ENCODE measurements at places on chromosomes 6 and 20.

DNA sequence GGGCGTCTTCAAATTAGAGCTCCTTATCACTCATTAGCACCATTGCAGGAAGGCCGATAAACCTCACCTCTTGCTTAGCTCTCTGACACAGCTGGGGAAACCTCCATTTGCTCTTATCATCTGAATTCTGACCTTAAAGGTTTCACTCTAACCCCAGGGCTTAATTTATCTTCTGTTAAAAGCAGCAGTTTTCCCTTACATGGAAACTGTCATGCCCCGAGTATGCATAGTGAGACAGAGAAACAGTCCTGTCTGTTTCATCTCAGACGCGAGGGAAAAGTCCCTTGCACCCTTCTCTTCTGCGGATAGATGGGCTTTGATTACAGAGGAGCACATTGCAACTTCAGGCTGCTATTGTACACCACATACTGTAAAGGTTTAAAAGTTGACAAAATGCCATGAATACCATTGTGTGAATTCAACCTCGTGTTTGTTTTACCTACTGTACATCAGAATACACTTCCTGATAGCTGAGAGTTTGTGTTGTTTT, 191.5 kb upstream of the BMP2 start:
- no peak for DNase-seq

DNA sequence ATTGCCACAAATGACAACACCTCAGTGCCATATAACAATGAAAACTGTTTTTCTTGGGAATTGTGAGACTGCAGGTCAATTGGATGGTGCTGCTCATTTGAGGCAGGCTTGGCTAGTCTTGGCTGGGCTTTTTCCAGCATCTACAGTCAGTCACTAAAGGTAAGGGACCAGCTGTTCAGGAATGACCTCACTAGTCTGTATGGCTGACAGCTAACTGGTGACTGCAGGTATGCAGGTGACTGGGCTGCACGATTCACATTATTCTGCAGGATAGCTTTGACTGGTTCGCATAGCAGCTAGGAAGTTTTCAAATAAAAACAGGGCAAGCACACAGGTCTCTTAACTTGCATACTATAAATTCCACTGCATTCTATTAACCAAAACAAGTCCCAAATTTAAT, 22.1 kb upstream of the HMGCLL1 start:
- no peak for DNase-seq

DNA sequence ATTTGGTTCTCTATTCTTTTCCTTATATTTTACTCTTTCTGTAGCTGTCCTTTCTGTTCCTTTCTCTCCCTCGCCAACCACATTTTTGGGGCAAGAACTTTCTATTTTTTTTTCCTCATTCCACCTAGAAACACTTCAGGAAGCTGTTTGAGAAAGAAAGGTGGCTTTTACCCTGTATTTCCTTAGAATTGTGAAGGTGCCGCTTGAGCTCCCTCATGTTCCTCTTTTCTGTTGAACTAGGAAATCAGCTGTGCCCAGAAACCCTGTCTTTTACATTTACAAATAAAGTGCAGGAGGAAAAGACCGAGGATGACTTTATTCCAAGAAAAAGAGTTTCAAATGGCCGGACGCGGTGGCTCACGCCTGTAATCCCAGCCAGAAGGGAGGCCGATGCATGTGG, 38.2 kb downstream of the OR2B2 start:
- no peak for DNase-seq

DNA sequence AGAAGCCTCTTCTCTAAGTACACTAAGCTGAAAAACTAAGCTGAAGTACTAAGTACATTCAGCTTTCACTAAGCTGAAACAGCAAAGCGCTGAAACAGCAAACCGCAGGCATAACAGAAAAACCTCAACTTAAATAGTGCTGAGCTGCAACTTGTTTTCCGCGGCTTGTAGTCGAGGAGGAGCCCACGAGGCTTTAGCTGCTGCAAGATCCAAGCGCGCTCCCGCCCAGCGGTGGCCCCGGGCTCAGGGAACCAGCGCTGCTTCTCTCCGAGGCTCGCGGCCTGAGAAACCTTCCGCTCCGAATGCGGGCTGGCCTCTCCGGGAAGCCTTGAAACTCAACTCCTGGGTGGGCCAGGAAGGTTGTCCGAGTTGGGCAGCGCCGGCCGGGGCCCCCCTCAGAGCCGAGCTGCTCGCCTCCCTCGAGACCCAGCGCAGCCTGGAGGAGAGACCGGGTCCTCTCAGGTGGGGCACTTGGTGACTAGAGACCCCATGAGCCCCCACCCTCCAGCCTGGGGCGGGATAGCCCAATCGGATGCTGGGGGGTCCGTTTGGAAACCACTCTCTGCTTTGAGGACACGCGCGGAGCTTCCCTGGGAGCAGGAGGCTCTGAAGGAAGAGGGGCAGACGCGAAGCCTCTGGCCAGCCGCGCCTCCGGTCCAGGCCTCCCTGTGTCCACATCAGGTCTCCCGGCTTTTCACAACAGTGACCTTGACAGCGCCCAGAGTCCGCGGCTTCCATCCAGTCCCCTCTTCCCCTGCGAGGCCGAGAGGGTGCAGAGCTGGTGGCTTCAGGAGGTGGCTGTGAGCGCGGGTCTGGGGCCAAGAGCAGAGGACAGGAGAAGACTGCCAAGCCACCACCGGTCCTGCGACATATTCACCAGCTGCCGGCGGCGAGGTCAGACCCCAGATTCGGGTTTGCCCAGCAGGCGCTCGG, 38.1 kb upstream of the HLA-E start:
- DNase-seq, result peak; percentile 90

DNA sequence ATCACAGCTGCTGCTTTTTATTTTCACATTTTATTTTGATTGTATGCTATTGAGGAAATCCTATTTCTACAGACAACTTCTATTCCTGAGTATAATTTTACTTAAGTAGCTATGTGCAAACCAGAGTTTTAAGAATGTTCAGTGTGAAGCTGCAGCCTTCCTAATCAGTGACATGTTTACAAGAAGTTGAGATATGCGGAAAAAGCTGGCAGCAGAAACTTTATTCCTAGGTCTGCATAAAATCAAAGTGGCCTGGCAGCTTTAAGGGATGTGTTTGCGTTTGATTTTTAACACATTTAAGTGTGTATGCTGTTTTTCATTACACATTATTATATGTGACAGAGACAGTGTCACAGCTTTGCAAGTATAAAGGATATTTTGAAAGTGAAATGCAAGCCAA, 26.3 kb downstream of the MAPK14 start:
- DNase-seq, result no peak

DNA sequence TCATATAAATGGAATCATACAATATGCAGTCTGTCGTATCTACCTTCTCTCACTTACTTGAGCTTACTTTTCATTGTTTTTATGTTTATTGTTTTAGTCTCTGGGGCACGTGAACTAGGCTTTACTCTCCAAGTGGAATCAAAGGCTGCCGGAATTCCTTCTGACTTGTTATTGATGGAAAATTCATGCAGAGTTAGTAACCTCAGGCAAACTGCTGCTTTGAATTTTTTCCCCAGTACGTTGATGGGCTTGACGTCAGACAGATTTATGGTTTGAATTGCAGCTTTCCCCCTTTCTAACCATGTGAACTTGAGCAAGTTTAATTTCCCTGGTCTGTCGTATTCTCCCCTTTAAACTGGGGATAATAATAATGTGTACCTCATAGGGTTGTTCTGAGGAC, 68.6 kb downstream of the ZDHHC14 start:
- DNase-seq, result no peak

DNA sequence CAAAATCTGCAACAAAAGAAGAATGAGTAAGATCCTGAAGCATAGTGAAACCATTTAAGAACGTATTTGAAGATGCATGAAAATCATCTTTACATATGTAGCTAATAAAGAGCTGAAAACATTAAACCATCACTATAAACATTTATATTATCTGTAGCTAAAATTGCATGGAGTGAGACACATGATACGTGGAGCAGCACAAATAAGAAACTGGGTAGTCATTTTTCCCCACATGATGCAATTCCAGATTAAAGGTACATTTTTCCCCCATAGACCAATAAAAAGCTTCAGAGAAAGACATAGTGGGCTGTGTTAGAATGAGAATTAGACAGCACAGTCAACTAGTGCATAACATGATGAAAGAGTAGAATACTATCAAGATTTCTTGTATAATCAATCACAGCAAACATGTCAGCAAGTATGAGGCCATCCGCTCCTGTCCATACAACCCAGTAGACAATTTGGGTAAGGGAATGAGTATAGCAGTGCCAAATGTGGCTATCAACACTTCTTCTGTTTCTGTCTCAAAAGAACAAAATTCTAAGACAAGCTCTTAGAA, 67.0 kb downstream of the RSPO3 start:
- DNase-seq, result no peak

DNA sequence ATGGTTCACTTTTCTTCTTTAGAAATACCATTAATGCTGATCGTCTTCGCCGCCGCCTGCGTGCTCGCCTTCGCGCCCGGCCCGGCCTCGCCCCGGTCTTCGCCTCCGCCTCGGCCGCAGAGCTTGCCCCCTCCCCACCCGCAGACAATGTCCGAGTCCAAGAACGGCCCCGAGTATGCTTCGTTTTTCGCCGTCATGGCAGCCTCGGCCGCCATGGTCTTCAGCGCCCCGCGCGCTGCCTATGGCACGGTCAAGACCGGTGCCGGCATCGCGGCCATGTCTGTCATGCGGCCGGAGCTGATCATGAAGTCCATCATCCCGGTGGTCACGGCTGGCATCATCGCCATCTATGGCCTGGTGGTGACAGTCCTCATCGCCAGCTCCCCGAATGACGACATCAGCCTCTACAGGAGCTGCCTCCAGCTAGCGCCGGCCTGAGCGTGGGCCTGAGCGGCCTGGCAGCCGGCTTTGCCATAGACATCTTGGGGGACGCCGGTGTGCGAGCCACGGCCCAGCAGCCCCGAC, 4.8 kb upstream of the PRPH2 start:
- DNase-seq, result no peak

- no peak for DNase-seq
Observed at GRCh38 chr6:80366714-80367113, 260.2 kb downstream of the BCKDHB start.

- peak; percentile 31 for DNase-seq
Observed at GRCh38 chr6:108801366-108801765, 46.9 kb upstream of the ARMC2 start.

DNA sequence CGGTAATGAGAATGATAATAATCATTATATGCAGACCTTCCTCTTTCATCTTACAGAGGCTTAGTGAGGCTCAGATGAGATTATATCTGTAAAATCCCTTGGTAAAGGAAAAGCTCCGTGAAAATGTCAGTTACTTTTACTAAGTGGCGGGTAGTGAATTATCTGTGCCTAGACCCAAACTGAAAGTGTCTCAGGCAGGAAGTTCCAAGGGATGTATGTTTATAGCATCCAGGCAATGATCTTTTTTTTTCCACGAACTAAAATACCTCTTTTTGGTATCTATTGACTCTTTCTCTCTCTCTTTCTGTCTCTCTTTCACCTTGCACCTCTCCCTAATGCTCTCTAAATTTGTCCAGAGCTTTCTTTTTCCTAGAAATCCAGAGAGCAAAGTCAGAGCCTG, 5.0 kb downstream of the TCF21 start:
- no peak for DNase-seq

DNA sequence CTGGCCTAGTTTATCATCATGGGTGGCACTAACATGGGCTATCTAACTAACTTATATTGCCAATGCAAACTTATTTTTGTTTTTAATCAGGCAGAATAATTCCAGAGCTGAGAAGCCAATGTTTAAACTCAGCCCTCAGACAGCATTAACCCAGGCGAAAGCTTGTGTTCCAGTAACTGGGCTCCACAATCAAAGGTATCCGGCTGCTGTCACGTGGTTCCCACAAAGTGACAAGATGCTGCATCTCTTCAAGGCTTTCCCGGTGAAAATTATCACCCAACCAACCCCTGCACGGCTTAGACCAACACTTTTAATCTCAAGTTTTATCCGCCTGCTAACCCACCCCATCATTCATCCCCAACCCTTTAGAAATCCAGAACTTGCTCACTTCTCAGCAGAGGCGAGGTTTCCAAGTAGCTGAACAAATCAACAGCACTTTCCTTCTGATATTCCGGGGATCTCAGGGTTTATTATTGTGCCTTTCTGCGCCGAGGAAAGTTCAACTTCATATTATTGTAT, 885 bp downstream of the MTCL3 start:
- DNase-seq, result no peak

DNA sequence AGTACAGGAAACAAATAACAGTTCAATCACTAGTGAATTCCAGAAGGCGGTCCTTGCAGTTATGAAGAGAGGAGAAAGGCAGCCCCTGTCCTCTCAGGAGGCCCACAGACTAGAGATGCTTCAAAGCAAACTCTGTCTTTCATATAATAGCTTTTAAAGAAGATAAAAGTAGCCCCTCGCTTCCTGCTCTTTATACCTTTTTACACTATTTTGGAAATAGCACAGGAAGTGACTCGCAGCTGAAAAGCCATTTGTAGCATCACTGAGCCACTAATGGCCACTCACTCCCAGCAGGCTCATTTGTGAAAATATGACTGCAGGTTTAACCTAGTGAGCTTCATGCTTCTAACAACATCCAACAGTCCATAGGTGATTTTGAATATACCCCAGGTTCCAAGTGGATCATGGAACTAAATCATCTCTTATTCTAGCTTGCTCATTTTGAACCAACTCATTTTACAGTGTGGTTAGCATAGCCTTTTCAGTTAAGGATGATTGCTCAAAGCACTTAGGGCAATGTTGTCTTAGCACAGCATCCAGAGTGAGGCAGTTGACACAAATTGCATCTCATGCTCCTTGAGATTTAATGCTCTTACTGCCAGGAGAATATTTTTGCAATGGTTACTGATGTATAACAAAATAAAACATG, 136.0 kb upstream of the NRSN1 start:
- no peak for DNase-seq

DNA sequence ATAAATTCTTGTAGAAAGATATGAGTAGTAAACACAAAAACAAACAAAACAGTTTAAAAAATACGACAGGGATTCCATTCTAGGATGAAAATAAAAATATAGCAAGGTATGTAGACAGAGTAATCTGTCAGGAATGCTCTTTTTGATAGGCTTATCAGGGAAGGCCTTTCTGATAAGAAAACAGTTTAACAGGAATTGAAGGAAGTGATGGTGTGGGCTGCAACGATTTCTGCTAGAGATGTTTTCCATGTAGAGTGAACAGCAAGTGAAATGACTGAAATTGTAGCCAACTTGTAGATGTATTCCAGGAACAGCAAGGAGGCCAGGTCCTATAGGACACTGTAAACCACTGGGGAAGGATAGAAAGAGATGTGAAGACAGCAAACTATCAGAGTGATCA, 689.7 kb upstream of the GJE1 start:
- DNase-seq, result no peak

GRCh38 chr6:100382767-100383195, 81.9 kb downstream of the SIM1 start:
- DNase-seq, result no peak

DNA sequence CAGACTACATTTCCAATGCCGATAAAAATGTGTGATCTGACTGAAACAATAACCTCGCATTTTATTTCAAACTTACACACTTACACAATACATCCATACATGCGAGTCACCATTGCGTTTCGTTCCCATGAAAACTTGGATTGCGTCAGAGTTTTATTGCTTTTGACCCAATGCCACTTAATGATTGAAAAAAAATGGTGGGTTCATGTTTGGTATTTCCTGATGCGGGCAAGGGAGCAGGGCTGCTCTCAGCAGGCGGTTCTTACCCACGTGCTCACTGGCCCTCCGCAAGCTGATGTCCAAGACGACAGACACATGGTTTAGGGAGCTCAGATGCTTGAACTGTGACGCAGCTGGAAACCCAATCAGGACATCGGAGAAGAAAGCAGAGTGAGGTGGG, 281.0 kb upstream of the SULF2 start:
- no peak for DNase-seq
